ENCODE measurements at places on chromosomes 7 and 10.

GRCh38 chr7:130393841-130394411, 13.6 kb downstream of the CPA1 start:
- no peak for DNase-seq

GRCh38 chr10:114102256-114102655, 58.6 kb downstream of the ADRB1 start:
- no peak for DNase-seq

DNA sequence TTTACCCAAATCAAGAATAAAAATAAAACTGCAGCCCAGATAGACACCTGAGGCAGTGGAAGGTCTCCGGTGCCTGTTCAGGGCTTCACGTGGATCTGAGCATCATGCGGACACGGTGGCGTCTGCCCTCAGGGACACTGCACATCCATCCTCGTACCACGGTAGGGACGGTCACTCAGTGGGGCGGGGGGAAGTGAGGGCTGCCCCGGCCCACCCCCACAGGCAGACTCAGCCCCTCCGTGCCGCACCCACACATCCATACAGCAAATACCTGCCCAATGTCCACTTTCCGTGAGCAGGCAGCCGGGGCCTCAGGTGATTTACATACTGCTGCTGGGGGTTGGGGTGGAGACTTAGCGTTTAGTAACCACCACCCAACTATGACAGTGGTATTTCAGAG, 207.8 kb downstream of the DIP2C start:
- no peak for DNase-seq

- no peak for DNase-seq
These were observed 40.4 kb downstream of the CLEC2L start for GRCh38 chr7:139563856-139564255.

GRCh38 chr7:55427342-55427741, 62.2 kb downstream of the LANCL2 start:
- no peak for DNase-seq

DNA sequence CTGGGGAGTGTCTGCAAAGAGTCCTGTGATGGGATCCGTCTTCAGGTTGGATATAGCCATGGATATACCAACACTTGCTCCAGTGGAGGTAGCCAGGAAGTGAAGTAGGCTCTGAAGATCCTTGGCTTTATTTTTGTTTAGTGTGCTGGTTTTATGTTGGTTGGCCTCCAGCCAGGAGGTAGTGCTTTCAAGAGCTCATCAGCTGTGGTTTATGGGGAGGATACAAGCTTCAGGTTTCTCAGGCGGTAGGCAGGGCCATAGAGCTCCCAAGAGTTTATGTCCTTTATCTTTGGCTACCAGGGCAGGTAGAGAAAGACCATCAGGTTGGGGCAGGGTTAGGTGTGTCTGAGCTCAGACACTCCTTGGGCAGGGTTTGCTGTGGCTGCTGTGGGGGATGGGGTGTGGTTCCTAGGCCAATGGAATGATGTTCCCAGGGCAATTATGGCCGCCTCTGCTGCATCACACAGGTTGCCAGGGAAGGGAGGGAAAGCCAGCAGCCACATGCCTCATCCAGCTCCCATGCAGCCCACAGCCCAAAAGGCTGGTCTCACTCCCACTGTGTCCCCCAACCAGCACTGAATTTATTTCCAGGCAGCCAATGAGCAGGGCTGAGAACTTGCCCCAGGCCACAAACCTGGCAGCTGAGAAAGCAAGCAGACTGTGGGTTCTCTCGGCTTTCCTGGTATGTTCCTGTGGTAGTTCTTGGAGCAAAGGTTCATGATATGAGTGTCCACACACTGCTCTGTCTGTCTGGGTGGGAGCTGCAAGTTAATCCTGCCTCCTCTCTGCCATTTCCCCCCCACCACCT, 67.0 kb upstream of the PRLHR start:
- no peak for DNase-seq

- DNase-seq: peak; percentile 76
These were observed 26.9 kb downstream of the TMEM120A start for GRCh38 chr7:75967487-75967997.

DNA sequence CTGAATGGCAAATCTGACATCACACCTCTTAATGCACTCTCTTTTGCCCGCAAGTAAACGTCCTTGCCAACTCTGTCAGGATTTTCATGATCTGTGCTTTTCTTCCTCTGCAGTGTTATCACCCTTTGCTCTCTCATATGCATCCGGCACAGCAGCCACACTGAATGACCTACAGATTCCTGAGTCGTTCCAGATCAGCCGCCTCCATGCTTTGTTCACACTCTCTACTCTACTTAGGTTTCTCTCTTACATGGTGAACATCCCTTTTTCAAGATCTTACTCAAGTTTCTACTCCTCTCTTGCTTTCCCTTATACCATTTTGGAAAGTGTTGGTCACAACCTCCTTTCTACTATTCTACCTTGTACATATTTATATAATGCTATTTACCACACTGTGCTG, 127.7 kb upstream of the AOAH start:
- no peak for DNase-seq
